MG63 (cell line): ENCODE measurements at places on chromosomes 2 and 18. TPM values are rescaled to one million over a fixed set of nuclear protein-coding genes. Genes with fewer than 3 reads are reported as not detected.

- DNase-seq = no peak
Observed at GRCh38 chr2:55025627-55026026, 24.6 kb downstream of the RTN4 start.

GRCh38 chr18:6606411-6607085, 123.0 kb upstream of the ARHGAP28 start:
- DNase-seq = no peak

The RGPD3 gene
- total RNA-seq = 0.07 TPM in 2 replicates

The FAM124B gene
- total RNA-seq = not detected in 2 replicates

The MYO5B gene
- 8.8 and 31.6 TPM in 2 replicates for total RNA-seq

The KLHL41 gene
- 1.3 TPM in 1 of 2 replicates, not detected in the other for total RNA-seq

The C2orf72 gene
- 0.49 TPM in 1 of 2 replicates, not detected in the other for total RNA-seq

The ARHGAP15 gene
- total RNA-seq = not detected in 2 replicates
